ENCODE measurements at places on chromosomes 5 and 9. TPM values are rescaled to one million over a fixed set of nuclear protein-coding genes. Genes with fewer than 3 reads are reported as not detected.
A peak's percentile ranks its signal among the peaks of the same experiment; 100 is the strongest.

DNA sequence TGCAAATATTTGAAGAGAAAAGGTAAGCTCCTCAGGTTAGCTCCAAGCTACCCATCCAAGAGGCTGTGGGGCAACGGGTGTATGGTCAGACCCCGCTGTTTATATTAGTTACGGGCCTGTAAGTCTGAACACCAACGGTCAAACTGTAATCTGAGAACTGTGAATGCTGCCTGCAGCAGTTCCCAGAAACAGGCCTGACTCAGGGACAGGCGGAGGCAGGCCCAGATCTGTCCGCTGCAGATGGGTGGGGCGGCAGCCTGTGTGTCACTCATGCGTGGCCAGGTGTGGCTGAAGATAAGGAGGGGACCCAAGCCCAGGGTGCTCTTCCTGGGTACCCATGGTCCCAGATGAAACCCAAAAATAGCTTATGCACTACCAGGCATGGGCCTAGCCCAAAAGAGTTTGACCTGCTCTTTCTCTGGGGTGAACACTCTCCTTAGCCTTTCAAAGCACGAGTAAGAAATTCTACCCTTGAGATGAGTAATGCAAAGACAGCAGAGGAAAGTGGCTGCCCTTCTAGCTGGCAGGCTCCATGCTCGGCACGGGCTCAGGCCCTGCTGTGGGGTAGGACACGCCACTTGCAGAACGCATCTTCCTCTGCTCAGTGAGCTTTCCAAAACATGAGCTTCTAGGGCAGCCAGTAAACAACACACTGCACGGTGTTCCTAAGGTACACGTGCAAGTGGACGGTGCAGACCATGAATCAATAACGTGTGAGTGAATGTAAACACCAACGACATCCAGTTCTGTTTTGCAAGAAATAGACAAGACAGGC lies 9.1 kb downstream of the UBAC1 start:
- DNase-seq: no peak

- peak; percentile 5 for DNase-seq
These were observed 109.1 kb downstream of the CDH10 start for GRCh38 chr5:24535646-24536045.

Gene DOCK8
- 8.6 TPM for polyA plus RNA-seq

DNA sequence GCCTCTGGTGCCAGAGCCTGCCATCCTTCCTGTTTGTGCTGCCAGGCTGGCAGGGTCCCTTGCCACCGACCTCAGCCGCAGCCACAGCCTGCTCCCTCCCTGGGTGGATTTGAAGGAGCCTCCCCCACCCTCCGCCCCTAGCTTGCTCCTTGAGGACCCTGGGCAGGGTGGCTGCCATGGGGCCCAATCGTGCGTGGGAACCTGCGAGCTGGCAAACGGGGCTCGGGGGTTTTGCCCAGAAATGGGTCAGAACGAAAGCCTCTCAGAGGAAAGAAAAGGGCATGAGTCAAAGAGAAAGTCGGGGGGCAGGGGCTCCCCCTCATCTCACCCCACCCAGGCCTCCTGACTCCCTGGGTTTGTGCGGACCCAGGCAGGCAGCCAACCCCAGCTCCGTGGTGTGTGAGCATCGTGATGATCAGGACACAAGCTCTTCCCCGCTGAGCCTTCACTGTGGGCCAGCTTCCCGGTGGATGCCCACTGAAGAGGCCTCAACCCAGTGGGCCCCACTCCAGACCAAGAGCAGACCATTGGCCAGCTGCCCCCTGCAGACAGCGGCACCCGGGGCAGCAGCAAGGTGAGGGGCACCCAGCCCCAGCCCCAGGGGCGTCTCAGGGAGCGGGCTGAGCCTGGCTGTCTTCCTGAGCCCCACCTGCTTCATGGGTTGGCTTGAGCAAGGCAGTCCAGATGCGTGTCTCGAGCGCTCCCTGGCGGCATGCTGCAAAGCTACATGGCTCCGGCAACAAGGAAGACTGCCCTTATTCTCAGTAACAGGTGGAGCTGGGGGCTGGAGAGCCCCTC lies 3.0 kb upstream of the FUT7 start:
- DNase-seq: peak; percentile 96

DNA sequence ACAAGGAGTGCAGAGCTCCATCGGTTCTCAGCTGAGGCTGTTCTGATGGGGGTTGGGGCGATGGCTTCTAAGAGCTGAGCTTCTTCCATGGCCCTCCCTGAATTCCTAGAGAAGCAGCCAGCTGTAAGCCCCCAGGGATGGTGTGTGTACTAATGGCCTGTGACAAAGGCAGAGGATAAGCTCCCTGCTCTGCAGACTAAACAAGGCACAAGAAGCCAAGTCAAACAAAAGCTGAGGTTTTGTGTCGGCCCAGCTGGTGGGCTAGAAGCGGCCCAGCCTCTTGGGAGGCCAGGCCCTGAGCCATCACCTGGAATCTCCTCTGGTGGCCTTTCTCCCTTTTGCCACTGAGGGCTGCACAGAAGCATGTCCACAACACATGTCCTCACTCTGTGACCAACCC lies 75.0 kb upstream of the XPA start:
- DNase-seq: no peak

DNA sequence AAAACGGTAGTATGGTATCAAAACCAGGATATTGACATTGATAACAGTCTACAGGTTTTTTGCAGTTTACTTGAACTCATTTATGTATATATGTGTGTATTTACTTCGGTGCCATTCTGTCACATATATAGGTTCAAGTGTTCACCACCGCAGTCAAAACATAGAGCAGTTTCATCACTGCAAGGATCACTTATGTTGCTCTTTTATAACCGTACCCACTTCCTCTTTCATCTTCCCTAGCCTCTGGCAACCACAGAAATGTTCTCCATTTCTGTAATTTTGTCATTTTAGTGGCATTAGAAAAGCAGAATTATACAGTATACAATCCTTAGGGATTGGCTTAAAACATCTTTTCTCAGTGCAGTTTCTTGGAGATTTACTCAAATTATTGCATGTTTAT lies 90.3 kb downstream of the SH3GL2 start:
- no peak for DNase-seq

DNA sequence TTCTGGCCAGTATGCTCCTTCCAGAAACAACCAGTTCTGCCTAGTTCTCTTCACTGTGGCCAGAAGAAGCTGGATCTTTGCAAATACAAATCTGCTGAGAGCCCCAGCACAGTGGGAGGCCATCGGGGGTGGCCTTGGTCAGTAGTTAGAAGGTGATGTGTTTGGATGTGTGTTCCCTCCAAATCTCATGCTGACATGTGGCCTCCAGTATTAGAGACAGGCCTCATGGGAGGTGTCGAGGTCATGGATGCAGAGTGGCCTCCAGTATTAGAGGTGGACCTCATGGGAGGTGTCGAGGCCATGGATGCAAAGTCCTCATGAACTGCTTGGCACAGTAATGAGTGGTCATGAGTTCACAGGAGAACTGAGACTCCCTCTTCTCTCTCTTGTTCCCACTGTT lies 7.6 kb upstream of the IRX2 start:
- no peak for DNase-seq

Data from left lung (tissue), 14 donors.